ENCODE measurements at places on chromosomes 7 and 10.
A peak's percentile ranks its signal among the peaks of the same experiment; 100 is the strongest.

DNA sequence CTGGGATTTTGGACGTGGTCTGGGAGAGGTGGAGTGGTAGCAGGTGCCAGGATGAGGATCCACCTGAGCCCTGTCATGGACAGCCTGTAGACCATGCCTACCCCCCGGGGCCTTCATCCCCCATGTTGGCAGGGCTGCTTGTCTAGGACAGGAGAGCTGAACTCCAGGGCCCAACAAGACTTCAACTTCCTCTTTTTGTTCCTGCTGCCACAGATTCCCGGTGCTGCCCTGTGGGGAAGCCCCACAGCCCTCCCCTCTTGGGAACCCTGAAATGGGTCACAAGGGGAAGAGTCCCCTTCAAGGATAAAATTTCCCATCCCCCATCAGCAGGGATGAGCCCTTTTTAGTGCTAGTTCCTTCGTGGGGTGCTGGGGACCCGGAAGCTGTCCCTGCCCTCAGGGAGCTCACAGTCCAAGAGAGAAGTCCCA lies 1.3 kb upstream of the CUEDC2 start:
- DNase-seq = no peak

GRCh38 chr7:85781606-85782005 lies 594.8 kb upstream of the SEMA3D start:
- no peak for DNase-seq

- no peak for DNase-seq
Measured at GRCh38 chr7:90518630-90519029, 49.2 kb downstream of the PTTG1IP2 start.

DNA sequence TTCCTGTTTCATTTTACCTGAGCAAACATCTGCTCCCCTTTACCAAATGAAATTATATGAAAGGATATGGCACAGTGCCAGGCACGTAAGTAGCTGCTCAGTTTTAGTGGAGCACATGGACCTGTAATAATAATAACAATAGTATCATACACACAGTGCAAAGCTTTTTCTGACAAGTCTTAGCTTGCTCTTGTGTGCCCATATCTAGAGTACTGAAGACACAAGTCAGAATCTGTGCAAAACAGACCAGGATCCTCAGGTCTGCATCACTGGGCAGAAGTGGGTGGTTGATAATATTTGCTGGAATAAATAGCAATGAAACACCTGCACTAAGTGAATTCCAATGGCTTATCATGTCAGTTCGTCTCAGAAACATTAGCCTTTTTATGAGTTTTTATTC lies 85.5 kb upstream of the DKK1 start:
- no peak for DNase-seq

- DNase-seq = no peak
Measured at GRCh38 chr7:116315803-116316202, 105.5 kb downstream of the TES start.

- DNase-seq = no peak
Measured at GRCh38 chr7:106664343-106664742, 3.4 kb upstream of the CCDC71L start.

- DNase-seq = peak; percentile 91
Measured at GRCh38 chr10:133520193-133520738, 6.9 kb upstream of the CYP2E1 start.

GRCh38 chr10:107081644-107082043 lies 82.9 kb downstream of the SORCS1 start:
- no peak for DNase-seq

All from GM13976 (cell line).